ENCODE measurements at places on chromosomes 16 and 17.

- no peak for DNase-seq
These were observed 1.4 kb downstream of the MYO18A start for GRCh38 chr17:29178750-29179231.

GRCh38 chr16:87700406-87701077 is 65.2 kb downstream of the KLHDC4 start:
- DNase-seq = no peak

DNA sequence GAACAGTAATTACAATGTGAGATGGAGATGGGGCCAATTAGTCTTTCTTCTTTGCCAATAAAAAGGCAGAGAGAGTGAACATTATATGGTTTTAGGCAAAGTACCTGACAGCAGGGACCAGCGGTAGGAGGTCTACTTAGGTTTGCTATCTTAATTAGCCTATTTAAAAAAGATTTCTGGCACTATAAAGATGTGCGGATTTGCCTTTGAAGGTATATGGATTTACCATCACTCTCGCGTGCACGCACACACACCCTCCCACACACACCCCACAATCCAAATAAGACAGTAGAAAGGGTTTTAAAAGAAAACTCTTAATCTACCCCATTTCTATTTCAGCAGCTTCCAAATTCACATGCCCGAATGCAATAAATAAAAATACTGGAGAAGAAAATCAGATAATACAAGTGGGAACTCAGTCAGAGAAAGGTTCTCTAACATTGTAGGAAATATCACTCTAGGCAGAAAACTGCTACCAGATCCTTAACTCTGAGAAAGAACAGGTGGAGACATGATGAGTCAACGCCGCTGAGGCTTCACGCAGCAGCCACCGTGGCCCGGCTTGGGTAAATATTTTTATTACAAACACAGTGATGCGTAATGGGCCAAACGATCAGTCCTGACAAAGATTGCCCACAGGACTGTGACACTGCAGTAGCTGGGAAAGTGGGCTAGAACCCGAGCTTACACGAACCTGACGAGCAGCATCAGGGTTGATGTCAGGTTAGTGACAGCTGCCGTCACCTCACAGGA is 66.6 kb upstream of the AXIN2 start:
- peak; percentile 74 for DNase-seq

DNA sequence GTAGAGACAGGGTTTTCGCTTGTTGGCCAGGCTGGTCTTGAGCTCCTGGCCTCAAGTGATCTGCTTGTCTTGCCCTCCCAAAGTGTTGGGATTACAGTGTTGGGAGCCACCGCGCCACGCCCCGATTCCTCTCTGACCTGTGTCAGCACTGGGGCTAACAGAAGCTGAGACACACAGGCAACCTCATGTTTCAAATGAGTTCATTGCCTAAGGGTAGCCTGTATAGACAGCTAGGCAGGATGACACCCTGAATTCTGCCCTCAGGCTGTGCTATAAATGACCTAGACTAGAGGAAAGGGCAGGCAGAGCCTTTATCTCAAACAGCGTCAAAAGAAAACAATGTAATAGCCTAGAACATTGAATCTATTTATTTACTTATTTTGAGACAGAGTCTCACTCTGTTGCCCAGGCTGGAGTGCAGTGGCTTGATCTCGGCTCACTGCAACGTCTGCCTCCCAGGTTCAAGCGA is 2.3 kb upstream of the CDK3 start:
- peak; percentile 50 for DNase-seq

DNA sequence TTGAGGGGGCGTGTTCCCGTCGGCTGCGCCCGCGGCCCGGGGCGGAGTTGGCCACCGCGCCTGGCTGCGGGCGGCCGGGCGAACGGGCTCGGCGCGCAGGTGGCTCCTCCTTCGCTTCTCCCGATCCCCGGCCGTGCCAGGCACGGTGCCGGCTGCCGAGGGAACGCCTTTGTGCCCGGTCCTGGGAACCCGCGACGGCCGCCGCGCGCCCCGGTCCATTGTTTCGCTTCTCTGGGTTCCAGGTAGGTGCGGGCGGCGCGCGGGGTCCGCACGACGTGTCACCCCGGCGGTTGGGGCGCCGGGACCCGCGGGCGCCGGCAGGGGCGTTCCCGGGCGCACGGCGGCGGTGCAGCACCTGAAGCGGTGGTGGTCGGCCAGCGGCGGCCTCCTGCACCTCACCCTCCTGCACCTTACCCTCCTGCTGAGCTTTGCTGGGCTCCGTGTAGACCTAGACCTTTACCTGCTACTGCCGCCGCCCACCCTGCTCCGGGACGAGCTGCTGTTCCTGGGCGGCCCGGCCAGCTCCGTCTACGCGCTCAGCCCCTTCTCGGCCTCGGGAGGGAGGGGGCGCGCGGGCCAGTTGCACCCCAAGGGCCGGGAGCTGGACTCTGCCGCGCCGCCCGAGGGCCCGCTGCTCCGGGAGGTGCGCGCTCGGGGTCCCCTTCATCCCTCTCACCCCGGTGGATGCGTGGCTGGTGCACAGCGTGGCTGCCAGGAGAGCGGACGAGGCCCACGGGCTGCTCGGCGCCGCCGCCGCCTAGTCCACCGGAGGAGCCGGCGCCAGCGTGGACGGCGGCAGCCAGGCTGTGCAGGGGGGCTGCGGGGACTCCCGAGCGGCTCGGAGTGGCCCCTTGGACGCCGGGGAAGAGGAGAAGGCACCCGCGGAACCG is 99.9 kb downstream of the EFCAB13 start:
- DNase-seq = peak; percentile 14

DNA sequence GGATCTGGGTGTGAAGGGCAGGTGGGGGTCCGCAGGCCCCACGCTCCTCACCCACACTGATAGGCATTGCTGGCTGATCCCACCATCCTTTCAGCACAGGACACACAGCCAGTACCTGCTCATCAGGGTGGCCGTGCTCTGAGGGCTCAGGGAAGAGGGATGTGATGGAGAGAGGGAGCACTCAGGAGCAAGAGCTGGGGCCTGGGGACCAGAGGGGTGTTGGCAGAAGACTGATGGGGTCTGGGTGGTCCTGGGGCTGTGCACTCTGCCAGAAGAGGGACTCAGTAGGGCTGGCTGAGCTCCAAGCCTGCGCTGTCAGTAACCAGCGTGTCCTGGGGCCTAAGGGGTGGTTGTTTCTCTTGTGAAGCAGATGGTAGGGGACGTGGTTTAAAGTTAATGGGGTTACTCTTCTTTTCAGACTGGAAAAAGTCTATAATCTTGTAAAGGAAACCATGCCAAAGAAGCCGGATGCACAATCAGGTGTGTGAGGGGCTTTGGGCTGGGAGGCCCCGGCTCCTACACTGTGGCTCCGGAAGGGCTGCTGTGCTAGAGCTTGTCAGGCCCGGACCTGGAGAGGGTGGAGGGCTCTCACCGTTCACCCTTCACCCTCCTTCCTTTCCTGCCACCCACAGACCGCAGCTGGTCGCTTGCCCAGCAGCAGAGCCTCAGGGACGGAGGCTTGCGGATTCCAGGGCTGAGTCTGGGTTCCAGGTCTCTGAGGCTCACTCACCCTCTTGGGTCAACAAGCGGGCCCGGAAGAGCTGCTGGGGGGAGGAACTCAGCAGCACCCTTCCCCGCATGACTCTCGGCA is 27.8 kb downstream of the POLR3E start:
- DNase-seq = no peak

GRCh38 chr16:87271256-87271655 is 45.9 kb downstream of the C16orf95 start:
- no peak for DNase-seq

DNA sequence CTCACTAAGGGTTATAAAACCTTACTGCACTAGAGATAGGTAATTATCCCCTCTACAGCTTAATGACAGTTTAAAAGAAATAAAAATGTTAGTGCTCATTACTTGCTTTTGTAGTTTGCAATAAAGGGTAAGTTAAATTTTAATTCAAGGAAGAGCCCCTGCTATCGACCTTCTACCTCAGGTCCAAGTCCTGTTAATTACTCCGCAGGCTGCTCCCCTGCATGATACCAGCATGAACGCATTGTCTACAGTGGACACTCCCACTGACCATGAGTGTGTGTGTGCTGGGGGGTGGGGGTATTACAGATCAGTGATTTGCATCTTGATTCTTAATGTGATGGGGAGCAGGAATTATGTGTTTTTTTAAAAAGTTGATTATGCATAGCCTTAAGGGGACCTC is 103.1 kb downstream of the AATF start:
- DNase-seq = no peak

- DNase-seq = no peak
These were observed 62.7 kb upstream of the DNAJA2 start for GRCh38 chr16:47036201-47036600.

GRCh38 chr16:52022177-52022576 is 524.8 kb downstream of the TOX3 start:
- DNase-seq = no peak

DNA sequence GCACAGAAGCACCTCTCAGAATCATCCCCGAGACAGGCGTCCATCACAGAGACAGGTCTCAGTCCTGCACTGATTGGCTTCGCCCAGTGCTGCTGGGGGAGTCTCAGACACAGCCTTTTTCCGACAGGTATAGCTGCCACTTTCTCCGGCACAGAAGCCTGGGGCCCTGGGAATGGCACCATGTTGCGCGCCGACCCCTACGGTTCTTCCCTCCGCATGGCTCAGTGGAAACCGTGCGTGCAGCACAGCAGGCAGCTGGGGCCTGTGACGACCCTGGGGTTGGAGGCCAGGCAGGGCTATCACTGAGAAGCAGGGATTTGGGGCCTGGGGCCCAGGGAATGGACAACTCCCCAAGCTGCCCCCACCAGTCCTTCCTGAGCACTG is 29.7 kb upstream of the CDH15 start:
- DNase-seq = no peak

DNA sequence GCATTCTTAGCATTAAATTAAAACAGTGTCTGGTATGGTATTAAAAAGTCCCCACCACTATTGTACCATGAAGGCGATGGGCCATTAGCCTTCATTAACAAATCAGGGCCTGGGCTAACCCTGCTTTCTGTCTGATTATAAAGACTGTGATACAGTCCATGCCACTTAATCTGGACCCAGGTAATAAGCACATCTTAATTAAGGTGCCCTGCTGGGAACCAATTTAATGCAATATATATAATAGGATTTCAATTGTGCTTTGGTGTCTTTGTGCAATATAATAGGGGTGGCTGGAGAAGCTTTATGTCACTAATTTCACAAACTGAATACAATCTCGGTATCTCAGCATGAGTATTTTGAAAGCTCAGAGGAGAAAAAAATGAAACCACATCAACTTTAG is 64.4 kb upstream of the CDH8 start:
- no peak for DNase-seq

DNA sequence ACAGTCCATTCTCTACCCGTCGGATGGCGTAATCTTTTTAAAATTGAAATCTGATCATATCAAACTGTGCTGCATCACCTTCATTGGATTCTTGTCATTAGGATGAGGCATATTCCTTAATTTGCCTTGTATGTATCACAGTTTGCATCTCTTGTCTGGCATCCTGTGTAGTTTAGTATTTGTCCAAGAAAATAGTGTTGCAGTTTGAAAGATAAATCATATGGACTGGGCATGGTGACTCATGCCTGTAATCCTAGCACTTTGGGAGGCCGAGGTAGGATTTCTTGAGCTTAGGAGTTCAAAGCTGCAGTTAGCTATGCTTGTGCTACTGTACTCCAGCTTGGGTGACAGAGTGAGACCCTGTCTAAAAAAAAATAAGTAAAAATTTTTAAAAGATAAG is 5.8 kb upstream of the RSL1D1 start:
- peak; percentile 55 for DNase-seq

GRCh38 chr16:3065069-3065741 is at the start of gene IL32:
IL32 (plus strand) TSS chr16:3065640; CDS start chr16:3065812, 172 bp downstream.
- DNase-seq = peak; percentile 84

- no peak for DNase-seq
These were observed 1139.8 kb downstream of the CDH11 start for GRCh38 chr16:63982110-63982509.

DNA sequence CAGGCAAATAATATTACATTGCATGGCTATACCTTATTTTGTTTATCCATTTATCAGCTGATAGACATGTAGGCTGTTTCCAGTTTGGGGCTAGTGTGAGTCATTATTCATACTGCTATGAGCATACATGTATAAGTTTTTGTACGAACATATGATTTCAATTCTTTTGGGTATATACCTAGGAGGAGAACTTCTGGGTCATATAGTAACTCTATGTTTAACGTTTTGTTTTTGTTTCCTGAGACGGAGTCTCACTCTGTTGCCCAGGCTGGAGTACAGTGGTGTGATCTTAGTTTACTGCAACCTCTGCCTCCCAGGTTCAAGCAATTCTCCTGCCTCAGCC is 2.4 kb upstream of the ITGAL start:
- no peak for DNase-seq

GRCh38 chr17:32569171-32570080 is 82.6 kb downstream of the CDK5R1 start:
- peak; percentile 18 for DNase-seq

- DNase-seq = no peak
These were observed 19.5 kb upstream of the SCNN1B start for GRCh38 chr16:23282568-23282967.

DNA sequence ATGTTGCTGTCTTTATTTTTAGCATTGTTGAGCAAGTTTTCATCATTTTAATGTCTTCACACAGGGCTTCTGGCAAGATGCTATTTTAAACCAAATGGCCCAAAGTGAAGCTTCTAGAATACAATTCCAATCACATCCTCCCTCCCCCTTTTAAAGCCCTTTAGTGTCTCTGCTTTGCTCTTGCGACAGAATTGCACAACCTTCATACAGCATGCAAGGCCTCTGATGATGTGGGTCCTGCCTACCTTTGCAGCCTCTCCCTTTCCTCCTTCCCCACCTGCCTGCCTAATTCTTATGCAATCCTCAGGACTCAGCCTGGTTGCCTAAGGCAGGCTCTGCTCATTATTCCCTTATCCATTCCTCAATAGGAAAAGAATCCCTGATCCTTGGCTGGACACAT is 381.7 kb downstream of the SLC39A11 start:
- no peak for DNase-seq

DNA sequence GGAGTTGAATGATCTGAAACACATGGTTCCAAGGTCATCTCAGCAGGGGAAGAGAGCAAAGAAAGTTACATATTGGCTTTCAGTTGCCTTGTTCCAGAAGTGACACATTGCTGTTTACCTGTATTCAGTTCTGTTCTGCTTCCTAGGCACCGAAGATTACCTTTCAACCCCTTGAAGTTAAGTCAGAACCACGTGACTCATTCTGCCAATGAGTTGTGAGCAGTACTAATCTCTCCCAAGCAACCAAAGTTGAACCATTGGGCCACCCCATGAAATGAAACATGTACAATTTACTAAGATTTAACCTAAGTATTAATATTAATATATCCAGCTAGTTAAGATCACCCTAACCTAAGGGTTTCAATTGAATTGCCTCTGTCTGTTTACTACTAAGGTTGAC is 439.2 kb upstream of the MAF start:
- DNase-seq = no peak

GRCh38 chr17:29238133-29238850 is 8.4 kb upstream of the CRYBA1 start:
- DNase-seq = peak; percentile 63
